ENCODE measurements at places on chromosomes 1 and 21. TPM values are rescaled to one million over a fixed set of nuclear protein-coding genes. Genes with fewer than 3 reads are reported as not detected.

UBXN11 gene
- total RNA-seq, result 26.1 TPM

HES5 gene
- 0.17 TPM for total RNA-seq

IGSF21 gene
- total RNA-seq, result not detected

LGR6 gene
- total RNA-seq, result 0.05 TPM

PROK1 gene
- total RNA-seq, result not detected

C1orf226 gene
- 0.10 TPM for total RNA-seq

SEC16B gene
- total RNA-seq, result not detected

AADACL4 gene
- not detected for total RNA-seq

MIXL1 gene
- total RNA-seq, result not detected

DIP2A gene
- 32.0 TPM for total RNA-seq

GBP7 gene
- not detected for total RNA-seq

MEX3A gene
- 0.51 TPM for total RNA-seq

PGLYRP4 gene
- total RNA-seq, result not detected

FCRL3 gene
- 0.82 TPM for total RNA-seq

ZFP69 gene
- 3.9 TPM for total RNA-seq
